Spleen (tissue), 13 donors: ENCODE measurements at places on chromosomes 1 and 21. TPM values are rescaled to one million over a fixed set of nuclear protein-coding genes. Genes with fewer than 3 reads are reported as not detected.

Gene BMP8B
- total RNA-seq = 2.1 TPM

GRCh38 chr21:41805038-41805437 lies 38.2 kb upstream of the RIPK4 start:
- H3K36me3 ChIP-seq = peaks cover 77% of the 10 kb centered on the region
- no peaks in the 10 kb centered on the region for H3K27me3 ChIP-seq
- H3K4me1 ChIP-seq = peaks cover 7% of the 10 kb centered on the region
- no peak overlapping the region for H3K27ac ChIP-seq
- H3K4me3 ChIP-seq = no peak overlapping the region
- DNase-seq = no peak

GRCh38 chr1:71473331-71473730 lies 392.5 kb upstream of the ZRANB2 start:
- no peak overlapping the region for H3K27ac ChIP-seq
- H3K27me3 ChIP-seq = no peaks in the 10 kb centered on the region
- no peak overlapping the region for H3K4me3 ChIP-seq
- H3K36me3 ChIP-seq = no peaks in the 10 kb centered on the region
- H3K4me1 ChIP-seq = no peaks in the 10 kb centered on the region

Gene LCE2C
- total RNA-seq = not detected

DNA sequence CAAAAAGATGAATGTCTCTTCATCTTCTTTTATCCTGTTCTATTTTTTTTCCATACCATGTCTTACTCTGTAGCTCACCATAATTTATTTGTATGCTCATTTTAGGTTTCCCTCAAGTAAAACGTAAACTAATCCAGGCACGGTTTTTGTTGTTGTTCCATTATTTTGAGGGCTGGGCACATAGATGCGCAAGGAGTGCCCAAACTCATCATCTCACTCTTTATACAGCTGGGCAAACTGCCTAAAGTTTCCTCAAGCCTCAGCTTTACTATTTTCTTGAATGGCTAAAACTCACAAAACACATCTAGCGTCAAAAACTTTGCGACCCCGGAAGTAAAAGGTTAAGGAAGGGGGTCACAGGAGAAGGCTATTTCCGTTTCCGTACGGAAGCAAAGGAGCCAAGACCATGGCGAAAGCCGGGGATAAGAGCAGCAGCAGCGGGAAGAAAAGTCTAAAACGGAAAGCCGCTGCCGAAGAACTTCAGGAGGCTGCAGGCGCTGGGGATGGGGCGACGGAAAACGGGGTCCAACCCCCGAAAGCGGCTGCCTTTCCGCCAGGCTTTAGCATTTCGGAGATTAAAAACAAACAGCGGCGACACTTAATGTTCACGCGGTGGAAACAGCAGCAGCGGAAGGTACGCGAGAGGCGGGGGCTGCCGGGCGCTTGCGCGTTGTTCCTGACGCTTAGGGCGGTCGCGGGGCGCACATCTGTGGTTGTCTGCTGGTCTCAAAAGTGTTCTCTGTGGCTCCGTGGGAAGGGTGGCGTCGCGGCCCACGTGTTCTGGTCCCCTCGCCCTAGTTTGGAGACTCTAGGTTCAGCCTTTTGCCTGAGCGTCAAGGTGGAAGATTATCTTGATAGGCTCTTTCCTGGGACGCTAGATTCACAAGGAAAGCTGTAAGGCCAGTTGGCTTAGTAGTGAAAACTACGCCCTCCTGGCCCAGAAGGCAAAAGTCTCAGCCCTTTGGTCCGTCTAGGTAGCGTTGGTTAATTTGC lies at the start of gene RPF1:
Gene RPF1 (plus strand): TSS at position 391 of the 993 bp plus-strand sequence. CDS start 16 bp downstream, at position 407.
- peaks cover 32% of the 10 kb centered on the region for H3K36me3 ChIP-seq
- no peaks in the 10 kb centered on the region for H3K27me3 ChIP-seq
- H3K4me3 ChIP-seq = peak within 1 kb of the TSS; percentile 82
- peak; percentile 94 for DNase-seq

GRCh38 chr1:31712068-31712467 lies 8.3 kb upstream of the COL16A1 start:
- no peaks in the 10 kb centered on the region for H3K27me3 ChIP-seq
- H3K4me3 ChIP-seq = no peak overlapping the region
- H3K27ac ChIP-seq = peak overlapping the region; percentile 28

- no peak overlapping the region for H3K27ac ChIP-seq
- H3K27me3 ChIP-seq = no peaks in the 10 kb centered on the region
- H3K36me3 ChIP-seq = no peaks in the 10 kb centered on the region
- peaks cover 10% of the 10 kb centered on the region for H3K4me1 ChIP-seq
- no peak for DNase-seq
- no peak overlapping the region for H3K4me3 ChIP-seq
These were observed 43.3 kb downstream of the MAB21L3 start for GRCh38 chr1:116154536-116154935.

Gene WNT2B
- total RNA-seq = 0.97 TPM

- no peak overlapping the region for H3K4me3 ChIP-seq
- no peaks in the 10 kb centered on the region for H3K36me3 ChIP-seq
- no peaks in the 10 kb centered on the region for H3K4me1 ChIP-seq
- H3K27ac ChIP-seq = no peak overlapping the region
- no peak for DNase-seq
- H3K27me3 ChIP-seq = no peaks in the 10 kb centered on the region
These were observed 45.2 kb upstream of the FMO2 start for GRCh38 chr1:171139890-171140289.

DNA sequence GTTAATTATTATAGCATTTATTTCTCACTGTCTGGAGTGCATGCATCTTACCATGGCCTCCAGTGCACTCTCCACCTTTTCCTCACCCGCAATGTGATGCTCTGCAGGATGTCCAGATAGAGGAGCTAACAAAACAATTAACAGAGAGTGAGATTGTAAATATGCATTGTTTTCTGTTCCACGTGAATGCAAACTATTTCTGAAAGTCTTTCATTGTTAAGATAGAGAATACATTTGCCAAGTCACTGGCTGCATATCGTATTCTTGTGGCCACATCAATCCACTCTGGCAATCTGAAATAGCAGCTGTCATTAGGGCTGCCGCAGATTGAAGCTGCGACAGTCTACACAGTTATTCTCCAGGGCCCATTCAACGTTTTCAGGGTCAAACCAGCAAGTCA lies 143.8 kb downstream of the DUSP10 start:
- no peaks in the 10 kb centered on the region for H3K36me3 ChIP-seq
- no peak for DNase-seq
- no peak overlapping the region for H3K27ac ChIP-seq
- no peak overlapping the region for H3K4me3 ChIP-seq
- no peaks in the 10 kb centered on the region for H3K27me3 ChIP-seq

DNA sequence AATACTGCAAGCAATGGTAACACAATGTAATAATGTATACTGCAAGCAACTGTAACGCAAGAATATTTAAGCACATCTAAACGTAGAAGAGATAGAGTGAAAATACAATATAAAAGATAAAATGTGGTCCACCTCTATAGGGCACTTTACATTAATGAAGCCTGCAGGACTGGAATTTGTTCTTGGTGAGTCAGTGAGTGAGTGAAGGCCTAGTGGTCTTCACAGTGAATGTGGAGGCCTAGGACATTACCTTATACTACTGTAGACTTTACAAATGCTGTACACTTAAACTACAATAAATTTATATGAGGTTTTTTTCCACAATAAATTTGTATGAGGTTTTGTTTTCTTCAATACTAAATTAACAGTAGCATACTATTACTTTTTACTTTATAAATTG lies 287.4 kb upstream of the SNX7 start:
- no peaks in the 10 kb centered on the region for H3K27me3 ChIP-seq
- no peak for DNase-seq
- H3K27ac ChIP-seq = no peak overlapping the region

DNA sequence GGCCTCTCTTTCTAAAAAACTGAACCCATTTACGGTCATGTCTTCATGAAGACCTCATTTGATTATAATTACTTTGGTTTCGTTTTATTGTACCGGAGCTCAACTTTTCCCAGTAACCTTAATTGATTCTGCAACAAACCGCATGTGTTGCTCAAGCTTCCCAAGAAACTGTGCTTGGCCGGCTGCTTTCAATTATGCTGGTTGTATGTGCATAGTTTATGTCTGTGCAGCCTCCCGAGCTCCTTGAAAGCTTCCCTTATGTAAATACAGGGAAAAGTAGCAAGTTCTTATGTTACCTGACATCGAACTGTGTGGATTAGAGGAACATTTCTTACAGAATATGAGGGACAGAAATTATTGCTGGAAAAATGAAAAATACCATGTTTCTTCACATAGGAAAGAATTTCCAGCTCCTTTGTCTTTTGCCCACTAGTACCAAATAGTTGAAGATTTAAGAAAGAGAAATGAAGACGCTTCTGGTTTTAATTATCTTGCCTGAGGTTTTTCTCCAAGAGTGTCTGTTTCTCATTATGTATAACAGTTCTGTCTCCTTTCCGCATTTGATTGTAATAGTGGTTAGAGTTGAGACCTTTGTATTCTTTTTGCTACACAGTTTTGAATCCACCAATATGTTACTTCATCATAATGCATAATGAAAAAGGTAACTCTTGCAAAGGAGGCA lies 2.1 kb downstream of the VCAM1 start:
- peak overlapping the region; percentile 45 for H3K4me3 ChIP-seq
- H3K27me3 ChIP-seq = no peaks in the 10 kb centered on the region
- H3K4me1 ChIP-seq = peaks cover 24% of the 10 kb centered on the region
- no peak for DNase-seq
- peak overlapping the region; percentile 43 for H3K27ac ChIP-seq

GRCh38 chr1:230091473-230092231 lies 24.6 kb downstream of the GALNT2 start:
- no peak for DNase-seq
- H3K27ac ChIP-seq = no peak overlapping the region
- H3K36me3 ChIP-seq = peaks cover 24% of the 10 kb centered on the region
- H3K4me1 ChIP-seq = peaks cover 24% of the 10 kb centered on the region
- no peaks in the 10 kb centered on the region for H3K27me3 ChIP-seq

- peaks cover 27% of the 10 kb centered on the region for H3K36me3 ChIP-seq
- H3K4me3 ChIP-seq = no peak overlapping the region
- peak overlapping the region; percentile 99 for H3K27ac ChIP-seq
These were observed 7.7 kb downstream of the ARHGEF2 start for GRCh38 chr1:155970531-155971167.

DNA sequence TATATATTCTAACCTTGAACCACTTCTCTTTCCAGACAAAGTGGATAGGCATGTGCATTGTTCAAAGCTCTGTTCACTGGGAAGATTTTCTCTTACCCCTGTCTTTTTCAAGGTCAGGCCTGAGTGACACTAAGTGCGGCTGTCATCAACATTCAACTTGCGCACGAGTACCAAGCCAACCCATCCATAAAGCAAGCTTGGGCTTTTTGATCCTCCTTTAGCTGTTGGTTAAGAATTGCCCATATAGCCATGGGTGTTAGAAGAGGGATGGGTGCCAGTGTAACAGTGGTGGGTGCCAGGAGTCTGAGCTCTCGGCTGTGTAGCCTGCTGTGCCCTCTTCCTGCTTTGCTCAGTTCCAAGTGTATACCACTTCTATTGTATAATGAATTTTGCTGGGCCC lies 136.1 kb downstream of the GLUL start:
- H3K4me1 ChIP-seq = peaks cover 21% of the 10 kb centered on the region
- no peak overlapping the region for H3K4me3 ChIP-seq
- H3K36me3 ChIP-seq = no peaks in the 10 kb centered on the region
- no peaks in the 10 kb centered on the region for H3K27me3 ChIP-seq

- DNase-seq = no peak
- H3K36me3 ChIP-seq = no peaks in the 10 kb centered on the region
- H3K4me3 ChIP-seq = no peak overlapping the region
- no peaks in the 10 kb centered on the region for H3K27me3 ChIP-seq
- peaks cover 22% of the 10 kb centered on the region for H3K4me1 ChIP-seq
- no peak overlapping the region for H3K27ac ChIP-seq
These were observed 42.8 kb upstream of the IL12RB2 start for GRCh38 chr1:67264899-67265298.

GRCh38 chr1:47972864-47973432 lies 24.2 kb downstream of the TRABD2B start:
- H3K4me1 ChIP-seq = no peaks in the 10 kb centered on the region
- no peak overlapping the region for H3K4me3 ChIP-seq
- no peaks in the 10 kb centered on the region for H3K27me3 ChIP-seq
- no peak overlapping the region for H3K27ac ChIP-seq

DNA sequence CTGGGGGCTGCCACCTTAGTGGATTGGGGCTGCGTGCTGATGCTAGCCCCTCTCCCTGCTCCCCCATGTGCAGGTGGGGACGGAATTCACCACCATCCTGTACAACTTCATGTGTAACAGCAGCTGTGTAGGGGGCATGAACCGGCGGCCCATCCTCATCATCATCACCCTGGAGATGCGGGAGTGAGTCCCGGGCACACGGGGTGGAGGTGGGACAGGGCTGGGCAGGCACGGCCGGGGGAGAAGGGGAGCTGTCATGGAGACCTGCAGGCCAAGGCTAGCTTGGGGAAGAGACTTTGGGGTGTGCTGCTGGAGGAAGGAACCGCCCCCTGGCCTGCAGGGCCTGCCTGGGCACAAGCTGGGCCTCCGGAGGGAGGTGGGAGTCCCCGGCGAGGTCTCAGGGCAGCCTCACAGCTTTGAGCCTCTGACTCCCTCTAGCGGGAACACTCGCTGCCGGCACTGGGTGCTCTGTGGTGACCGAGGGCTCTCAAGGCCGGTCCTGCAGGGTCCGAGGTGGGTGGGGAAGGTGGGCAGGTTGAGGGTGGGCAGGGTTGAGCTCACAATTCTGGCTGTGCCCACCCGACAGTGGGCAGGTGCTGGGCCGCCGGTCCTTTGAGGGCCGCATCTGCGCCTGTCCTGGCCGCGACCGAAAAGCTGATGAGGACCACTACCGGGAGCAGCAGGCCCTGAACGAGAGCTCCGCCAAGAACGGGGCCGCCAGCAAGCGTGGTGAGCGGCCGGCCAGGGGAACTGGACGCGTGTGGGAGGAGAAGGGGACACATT lies 25.0 kb upstream of the CCDC27 start:
- no peaks in the 10 kb centered on the region for H3K27me3 ChIP-seq
- H3K4me3 ChIP-seq = no peak overlapping the region
- H3K4me1 ChIP-seq = no peaks in the 10 kb centered on the region
- no peak overlapping the region for H3K27ac ChIP-seq
- no peak for DNase-seq
- H3K36me3 ChIP-seq = no peaks in the 10 kb centered on the region

GRCh38 chr1:178541829-178542553 lies 29.1 kb downstream of the TEX35 start:
- H3K4me1 ChIP-seq = peaks cover 53% of the 10 kb centered on the region
- peaks cover 3% of the 10 kb centered on the region for H3K36me3 ChIP-seq
- H3K27me3 ChIP-seq = no peaks in the 10 kb centered on the region
- peak overlapping the region; percentile 85 for H3K27ac ChIP-seq

GRCh38 chr1:201145132-201145531 lies 9.1 kb downstream of the TMEM9 start:
- no peak overlapping the region for H3K27ac ChIP-seq
- peak; percentile 56 for DNase-seq
- peaks cover 64% of the 10 kb centered on the region for H3K36me3 ChIP-seq
- no peak overlapping the region for H3K4me3 ChIP-seq
